ENCODE measurements at places on chromosomes 2 and 18. TPM values are rescaled to one million over a fixed set of nuclear protein-coding genes. Genes with fewer than 3 reads are reported as not detected.

The ADD2 gene
- polyA plus RNA-seq = 0.18 TPM

GRCh38 chr2:28661589-28662001, 90.0 kb upstream of the PPP1CB start:
- no peak for DNase-seq

The OSBPL1A gene
- 7.1 TPM for polyA plus RNA-seq

The TCF23 gene
- not detected for polyA plus RNA-seq

The XIRP2 gene
- not detected for polyA plus RNA-seq

The ALPP gene
- polyA plus RNA-seq = not detected

- no peak for DNase-seq
Measured at GRCh38 chr2:54981385-54981784, 68.9 kb downstream of the RTN4 start.

- DNase-seq = no peak
Measured at GRCh38 chr2:19529677-19530076, 171.3 kb upstream of the OSR1 start.

- no peak for DNase-seq
Measured at GRCh38 chr2:187405921-187406320, 42.1 kb downstream of the CALCRL start.

The MXD1 gene
- polyA plus RNA-seq = 122 TPM

The TTC32 gene
- 14.2 TPM for polyA plus RNA-seq

GRCh38 chr2:123540291-123540690, 484.8 kb upstream of the CNTNAP5 start:
- no peak for DNase-seq

The PSTPIP2 gene
- polyA plus RNA-seq = 31.4 TPM
